ENCODE measurements at places on chromosomes 12 and 14.

DNA sequence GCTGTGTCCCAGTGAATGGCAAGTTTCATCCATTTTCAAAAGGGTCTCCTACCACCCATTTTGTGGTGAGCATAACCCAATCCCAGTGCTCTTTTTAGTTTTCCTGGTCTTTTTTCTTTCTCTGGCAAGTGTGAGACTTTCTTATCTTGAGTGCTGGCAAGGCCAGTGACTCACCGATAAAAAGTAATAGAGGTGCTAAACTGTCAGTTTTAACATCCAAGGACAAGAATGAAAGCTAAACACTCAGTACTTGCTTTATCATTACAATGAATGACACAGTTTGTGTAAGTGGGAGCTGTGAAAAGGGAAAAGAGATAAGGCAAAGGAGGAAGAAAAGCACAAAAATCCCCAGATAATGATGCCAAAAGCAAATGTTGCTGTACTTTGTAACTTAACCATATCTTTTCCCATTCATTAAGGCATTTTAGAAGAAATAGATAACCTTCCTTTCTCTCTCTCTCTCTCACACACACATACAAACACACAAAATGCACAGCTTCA is 4.9 kb upstream of the LRIG3 start:
- no peak for DNase-seq

GRCh38 chr12:48969833-48970701 is 1.5 kb downstream of the WNT10B start:
- no peak for DNase-seq

DNA sequence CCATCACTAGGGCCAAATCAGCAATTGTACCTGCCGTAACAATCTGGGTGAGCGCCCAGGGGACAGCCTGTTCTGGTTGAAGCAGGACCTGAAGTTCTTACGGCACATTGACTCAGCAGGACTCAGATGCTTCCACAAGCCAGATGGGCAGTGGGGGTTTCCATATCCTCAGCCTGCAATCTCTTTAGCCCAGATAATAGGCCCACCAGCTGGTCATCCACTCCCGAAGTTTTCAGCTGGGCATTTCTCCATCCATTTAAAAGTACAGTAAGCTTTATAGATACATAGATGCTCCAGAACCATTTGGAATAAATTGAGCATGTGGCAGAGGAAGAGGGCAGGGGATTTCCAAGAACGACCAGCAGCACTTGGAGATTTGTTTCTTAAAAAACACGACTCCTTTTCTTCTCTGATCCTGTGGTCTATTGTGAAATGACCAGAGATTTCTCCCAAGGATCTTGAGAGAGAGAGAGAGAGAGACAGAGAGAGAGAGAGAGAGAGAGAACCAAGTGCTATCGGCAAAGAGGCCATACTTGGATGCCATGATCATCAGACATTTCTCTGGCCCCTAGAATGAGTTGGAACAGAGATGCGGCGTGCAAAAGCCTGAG is 74.8 kb upstream of the PLXNC1 start:
- DNase-seq, result no peak

GRCh38 chr14:56176530-56176929 is 58.3 kb downstream of the PELI2 start:
- no peak for DNase-seq

GRCh38 chr14:104732931-104733681 is 9.1 kb downstream of the ADSS1 start:
- no peak for DNase-seq

All from stimulated activated CD8-positive, alpha-beta memory T cell treated with anti-CD3 and anti-CD28 coated beads, Interleukin-4, amount 100 ng/mL, for 4 hours (primary cell).